ENCODE measurements at places on chromosomes 4 and X.

GRCh38 chr4:156677656-156678055 is 293.9 kb downstream of the PDGFC start:
- DNase-seq, result no peak

GRCh38 chr4:159563257-159563656 is 460.4 kb downstream of the RAPGEF2 start:
- DNase-seq, result no peak

GRCh38 chr4:38085751-38086150 is 125.6 kb downstream of the PTTG2 start:
- DNase-seq, result no peak

GRCh38 chrX:94424456-94424855 is 750.5 kb downstream of the FAM133A start:
- DNase-seq, result no peak

DNA sequence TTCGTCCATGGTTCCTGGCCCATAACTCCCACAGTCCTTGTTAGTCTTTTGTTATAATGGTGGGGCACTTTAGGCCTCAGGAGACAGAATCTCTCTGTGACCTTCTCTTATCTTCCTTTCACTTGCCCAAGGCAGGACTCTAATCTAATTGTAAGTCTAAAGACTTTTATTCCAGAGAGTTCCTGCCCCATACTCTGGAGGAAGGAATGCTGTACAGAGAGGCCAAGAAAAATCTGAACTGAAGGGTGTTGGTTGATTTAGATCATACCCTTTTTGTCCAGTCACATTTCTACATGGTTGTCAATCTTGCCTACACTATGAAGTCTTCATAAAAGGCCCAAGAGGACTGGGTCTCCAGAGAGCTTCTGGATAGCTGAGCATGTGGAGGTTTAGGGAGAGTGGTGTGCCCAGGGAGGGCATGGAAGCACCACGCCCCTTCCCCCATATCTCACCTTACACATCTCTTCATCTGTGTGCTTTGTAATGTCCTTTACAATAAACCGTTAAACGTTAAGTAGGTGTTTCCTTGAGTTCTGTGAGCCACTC is 84.5 kb downstream of the AFF1 start:
- DNase-seq, result no peak

DNA sequence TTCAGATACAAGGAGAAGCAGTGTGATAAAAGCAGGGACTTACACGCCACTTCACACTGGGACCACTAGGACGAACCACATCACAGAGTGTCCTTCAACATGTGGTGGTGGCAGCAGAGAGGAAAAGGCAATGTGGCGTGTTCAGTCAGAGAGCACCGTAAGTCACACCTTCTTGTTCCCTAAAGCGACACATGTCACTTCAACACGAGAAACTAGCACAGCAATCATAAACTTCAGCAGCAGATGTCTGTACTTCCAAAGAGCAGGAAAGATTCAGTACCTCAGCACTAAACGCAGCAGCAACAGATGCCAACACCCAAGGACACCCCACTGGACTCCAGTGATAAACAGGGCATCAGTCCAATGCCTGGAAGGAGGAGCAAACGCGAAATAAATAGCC is 96.7 kb downstream of the AREG start:
- DNase-seq, result no peak

DNA sequence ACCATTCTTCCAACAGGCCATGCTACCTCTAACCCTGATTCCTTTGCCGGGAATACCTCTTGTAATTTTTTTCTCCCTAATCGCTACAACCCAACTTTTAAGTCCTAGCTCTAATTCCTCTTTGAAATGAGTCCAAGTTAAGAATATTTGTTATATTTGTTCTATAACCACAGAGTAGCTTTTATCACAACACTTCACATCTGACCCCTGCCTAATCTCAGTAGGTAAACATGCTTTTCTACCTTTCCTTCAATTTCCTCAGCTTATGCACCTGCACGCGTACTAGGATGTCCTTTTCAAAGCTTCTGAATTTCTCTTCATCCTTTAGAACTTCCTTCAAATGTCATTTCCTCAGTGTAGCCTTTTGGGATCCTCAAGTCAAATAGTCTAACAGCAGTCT is 915.5 kb upstream of the LCORL start:
- DNase-seq, result no peak

DNA sequence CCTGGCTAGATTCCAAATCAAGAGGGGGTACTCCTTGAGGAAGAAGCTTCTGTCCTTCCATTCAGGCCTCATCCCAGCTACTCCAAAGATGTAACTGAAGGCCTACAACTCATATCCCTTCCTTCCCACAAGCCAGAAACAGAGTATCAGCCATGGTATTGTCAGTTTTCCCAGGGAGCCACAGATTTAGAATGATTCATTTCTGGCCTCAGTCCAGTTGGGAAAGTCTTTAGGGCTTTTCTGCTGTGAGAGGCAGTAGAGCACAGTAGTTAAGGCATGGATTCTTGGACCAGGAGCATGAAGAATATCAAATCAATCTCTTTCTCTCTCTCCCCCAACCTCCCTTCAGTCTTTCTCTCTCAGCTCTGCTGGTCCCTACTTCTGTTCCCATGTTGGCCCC is 505.0 kb downstream of the BCOR start:
- no peak for DNase-seq

DNA sequence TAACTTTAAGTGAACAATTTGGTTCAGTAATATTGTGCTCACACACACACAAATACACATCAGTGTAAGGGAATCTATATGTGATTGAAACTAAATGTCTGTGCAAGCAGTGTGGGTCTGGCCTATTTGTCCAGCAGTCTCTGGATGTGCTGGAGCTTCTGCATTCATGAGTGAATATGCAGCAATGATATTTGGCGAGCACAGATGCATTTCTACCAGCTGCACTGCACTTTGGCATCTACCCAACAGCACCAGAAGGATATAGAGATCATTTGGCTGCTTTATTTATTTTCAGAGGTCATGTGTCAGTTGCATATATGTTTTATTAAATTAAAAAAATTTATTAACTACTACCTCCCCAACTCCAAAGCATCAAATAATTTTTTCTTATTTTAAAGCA is 613.4 kb upstream of the NR3C2 start:
- no peak for DNase-seq

GRCh38 chr4:164952551-164952950 is 24.9 kb downstream of the TRIM61 start:
- DNase-seq, result no peak

DNA sequence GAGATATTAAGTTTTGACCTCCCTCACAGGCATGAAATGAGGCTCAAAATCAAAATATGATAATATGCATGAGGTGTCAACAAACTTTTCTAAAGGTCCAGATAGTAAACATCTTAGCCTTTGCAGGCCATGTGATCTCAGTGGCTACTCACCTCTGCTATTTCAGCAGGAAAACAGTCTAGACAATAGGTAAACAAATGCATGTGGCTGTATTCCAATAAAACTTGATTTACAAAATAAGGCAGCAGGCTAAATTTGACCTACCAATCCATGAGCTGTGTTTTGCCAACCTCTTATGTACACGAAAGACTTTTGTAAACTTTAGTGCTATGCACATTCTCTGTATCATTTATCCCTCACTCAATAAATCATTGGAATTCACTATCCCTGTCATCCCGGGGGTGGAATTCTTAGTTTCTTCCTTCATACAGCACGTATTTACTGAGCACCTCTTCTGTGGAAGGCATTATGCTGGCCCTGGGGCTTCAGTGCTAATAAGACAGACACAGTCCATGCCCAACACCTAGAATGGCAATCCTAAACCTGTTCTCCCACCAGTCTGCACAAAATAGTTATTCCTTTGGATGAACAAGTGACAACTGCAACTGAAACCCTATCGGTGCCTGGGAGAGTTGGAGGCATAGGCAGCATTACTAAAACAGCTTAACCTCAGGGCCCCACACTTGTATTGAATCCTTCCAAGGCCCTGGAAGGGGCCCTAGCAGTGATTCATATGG is 19.9 kb downstream of the MAGEB17 start:
- no peak for DNase-seq

- DNase-seq, result no peak
Observed at GRCh38 chrX:11135564-11136185, 24.5 kb downstream of the HCCS start.

DNA sequence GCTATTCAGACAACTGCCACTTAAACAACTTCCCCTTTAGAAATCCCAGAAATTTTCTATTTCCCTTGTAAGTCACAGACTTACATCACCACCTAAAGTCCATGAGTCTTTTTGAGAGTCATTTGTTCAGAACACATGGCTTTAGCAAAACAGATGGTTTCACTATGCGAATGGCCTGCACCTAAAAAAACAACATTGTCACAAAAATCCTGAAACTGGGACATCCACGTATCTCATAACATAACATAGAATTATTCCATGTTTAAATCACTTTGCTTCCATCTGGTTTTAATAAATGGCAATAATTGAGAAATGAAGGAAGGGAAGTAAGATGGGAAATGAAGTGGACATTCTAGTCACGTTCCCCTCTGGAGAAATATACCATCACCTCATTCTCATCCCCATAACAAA is 155.3 kb upstream of the EDNRA start:
- no peak for DNase-seq

DNA sequence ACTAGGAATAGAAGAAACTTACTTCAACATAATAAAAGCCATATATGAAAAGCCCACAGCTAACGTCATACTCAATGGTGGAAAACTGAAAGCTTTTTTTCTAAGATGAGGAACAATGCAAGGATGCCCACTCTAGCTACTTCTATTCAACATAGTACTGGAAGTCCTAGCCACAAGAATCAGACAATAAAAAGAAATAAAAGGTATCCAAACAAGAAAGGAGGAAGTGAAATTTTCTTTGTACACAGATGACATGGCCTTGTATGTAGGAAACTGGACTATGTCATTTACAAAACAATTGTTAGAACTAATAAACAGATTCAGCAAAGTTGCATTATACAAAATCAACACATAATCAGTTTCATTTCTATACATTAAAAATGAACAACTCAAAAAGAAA is 25.5 kb upstream of the NXT2 start:
- no peak for DNase-seq

GRCh38 chr4:17068392-17068791 is 169.9 kb upstream of the LDB2 start:
- no peak for DNase-seq

DNA sequence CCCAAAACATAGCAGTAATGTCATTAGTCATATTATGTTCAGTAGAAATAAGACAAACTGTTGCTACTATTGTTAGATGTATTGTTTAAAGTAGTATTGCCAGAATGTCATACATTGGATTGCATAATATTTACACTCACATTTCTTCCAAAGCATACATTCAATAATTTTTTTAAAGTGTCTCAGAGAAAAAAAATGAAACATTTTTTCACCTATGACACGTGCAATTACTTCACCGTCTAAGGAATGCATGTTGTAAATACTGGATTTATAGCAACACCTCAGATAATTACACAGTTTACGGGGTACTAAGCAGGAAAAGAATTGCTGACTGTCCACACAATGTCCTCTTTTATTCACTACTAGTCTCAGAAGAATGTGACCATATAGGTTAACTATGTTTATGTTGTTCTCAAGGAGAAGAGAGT is 162.1 kb downstream of the PCDH18 start:
- DNase-seq, result no peak

- DNase-seq, result no peak
Observed at GRCh38 chrX:46169808-46170207, 375.4 kb downstream of the ZNF674 start.

DNA sequence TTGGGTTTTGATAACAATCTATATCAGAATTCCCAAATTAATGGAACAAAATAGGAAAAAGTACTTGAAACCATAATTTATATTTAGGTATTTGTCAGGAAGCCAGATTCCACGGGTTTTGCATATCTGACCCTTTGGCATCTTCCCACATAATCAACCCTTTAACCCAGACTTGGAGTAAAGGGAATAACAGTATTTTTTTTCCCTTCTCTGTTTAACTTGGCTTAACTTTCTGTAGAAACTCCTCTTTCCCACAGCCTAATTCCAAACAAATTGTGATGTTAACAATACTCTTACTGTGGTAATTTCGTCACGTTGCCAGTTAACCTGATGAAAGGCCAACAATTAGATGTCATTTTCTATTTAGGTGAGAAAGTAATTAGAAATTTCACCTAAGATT is 49.4 kb upstream of the GUCY1A1 start:
- DNase-seq, result no peak

GRCh38 chr4:8653326-8654000 is 60.9 kb downstream of the CPZ start:
- DNase-seq, result no peak

DNA sequence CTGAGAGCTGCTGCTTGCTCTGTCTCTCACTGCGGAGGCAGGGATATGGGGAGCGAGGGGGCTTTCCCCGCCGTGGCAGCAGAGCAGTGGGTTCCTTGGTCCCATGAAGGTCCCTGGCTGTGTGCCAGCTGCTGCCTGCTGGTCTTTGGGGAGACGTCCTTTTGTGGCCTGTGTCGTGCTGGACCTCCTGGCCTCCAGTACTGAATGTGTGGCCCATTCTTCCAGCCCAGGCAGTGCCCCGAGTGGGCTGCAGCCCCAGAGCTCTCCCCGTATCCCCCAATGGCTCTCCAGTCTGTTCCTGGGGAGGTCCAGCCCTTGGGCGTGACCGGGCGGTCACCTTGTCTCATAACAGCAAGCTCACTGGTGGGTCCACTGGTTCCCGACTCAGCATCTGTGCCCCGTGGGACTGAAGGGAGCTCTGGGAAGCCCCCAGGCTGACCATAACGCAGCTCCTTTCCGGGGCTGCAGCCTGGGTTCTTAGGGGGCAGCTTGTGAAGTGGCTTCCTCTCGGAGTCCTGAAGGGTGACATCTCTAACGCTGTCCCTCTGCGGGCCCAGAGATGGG is 115.6 kb downstream of the SMIM20 start:
- no peak for DNase-seq

DNA sequence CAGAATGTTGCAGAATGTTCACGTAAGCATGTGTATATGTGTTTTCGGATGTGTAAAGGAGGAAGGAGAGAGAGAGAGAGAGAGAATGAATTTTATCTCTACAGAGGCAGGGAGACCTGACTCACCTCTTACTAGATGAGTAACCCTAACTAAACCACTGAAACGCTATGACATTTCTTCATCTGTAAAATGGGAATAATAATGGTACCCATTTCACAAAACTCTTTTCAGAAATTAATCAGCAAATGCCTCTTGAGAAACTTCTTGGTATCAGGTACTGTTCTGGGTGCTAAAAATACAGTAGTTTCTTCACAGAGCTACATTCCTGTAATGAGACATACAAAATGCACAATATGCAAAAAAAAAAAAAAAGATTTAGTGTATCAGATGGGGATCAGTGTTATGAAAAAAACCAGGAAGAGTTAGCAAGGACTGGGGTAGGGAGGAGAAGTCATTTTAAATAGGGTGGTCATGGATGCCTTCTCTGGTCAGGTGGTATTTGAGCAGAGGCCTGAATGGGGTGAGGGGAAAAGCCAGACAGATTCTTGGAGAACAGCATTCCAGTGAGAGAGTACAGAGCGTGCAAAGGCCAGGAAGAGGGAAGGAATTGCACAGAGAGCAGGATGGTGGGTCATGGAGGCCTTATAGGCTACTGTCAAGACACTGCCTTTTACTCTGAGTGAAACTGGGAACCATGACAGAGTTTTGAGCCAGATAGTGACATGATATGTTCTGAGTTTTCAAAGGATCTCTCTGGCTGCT is 84.9 kb upstream of the SPANXB1 start:
- DNase-seq, result no peak

Measured in nucleus accumbens (tissue), 56 donors.